ENCODE measurements at places on chromosomes 2 and 18. TPM values are rescaled to one million over a fixed set of nuclear protein-coding genes. Genes with fewer than 3 reads are reported as not detected.

DNA sequence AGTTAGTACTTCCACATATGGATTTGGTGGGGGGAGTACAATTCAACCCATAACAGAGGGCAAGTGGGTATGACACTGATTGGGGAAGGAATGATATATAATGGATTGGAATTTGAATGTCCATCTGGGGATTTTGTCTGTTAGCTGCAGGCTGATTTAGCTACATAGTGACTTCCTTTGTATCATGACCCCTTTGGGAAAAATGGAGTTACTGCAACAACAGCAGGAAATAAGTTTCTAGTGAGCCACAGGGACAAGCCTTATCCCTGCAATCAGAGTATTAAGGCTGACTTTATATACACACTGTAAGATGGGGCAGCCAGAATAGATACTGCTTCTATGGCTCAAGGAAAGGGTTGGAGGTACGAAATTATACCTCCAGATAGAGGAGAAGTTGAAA lies 404.4 kb upstream of the MEIS1 start:
- DNase-seq = no peak

ARHGAP15 gene
- not detected for total RNA-seq

- DNase-seq = peak; percentile 85
Measured at GRCh38 chr18:39946623-39947061, 2008.4 kb upstream of the PIK3C3 start.

DNA sequence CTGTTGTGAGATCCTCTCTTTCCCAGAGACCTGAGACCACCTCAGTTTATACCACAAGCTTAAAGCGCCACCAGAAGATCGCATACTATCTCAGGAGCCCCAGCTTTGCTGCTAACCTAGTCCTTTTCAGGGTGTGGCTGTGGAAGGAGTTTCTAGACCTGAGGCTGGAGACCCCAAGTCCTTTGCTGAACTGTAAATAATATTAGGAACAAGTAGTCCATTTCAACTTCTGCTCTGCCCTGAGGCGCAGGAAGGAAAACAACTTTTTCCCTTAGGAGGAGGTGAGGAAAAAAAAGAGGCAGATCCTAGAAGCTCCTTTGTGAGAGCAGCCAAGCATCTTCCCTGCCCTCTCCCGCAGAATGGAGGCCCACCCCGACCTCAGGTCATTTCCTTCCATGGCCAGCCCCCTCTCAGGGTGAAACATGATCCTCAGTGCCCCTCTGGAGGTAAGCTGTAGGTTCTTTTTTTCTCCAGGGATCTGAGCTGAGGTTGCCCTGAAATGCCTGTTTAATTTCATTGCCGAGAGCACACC lies 122.8 kb upstream of the LGALSL start:
- DNase-seq = no peak

C18orf54 gene
- total RNA-seq = 2.3 TPM

DNA sequence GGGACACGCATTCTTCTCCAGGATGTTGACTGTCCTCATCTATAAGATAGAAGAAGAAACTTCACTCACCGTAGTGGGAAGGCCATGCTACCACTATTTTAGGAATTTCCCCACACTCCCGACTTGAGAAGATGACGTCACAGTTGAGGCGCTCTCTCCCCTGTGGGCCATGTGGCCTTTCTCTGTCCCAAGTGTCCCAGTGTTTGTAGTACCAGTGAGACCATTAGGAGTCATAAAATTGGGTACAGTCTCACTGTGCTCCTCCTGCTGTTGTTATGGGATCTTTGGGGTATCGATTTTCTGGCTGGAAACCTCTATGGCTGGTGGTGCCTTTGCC lies 7.2 kb upstream of the SNTG2 start:
- DNase-seq = no peak

HTR2B gene
- total RNA-seq = not detected

GRCh38 chr2:65786765-65787164 lies 354.4 kb upstream of the SPRED2 start:
- DNase-seq = no peak

GRCh38 chr18:8744038-8744437 lies 38.7 kb downstream of the MTCL1 start:
- DNase-seq = no peak

DNA sequence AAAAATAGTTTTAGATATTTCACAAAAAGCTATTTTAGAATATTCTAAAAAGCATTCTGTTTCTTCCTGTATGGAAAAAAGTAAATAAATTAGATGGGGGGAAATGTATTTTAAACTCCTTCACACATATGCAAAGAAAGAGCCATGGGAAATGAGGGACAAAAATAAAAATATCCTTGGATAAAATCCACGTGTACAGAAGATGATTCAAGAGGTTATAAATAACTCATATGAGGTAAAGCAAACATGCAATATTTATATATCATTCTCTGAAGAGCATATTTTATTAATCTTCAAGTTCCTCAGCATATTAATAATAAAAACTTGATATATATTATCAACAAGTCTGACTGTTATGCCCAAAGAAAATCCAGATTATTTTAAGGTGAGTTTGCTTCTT lies 8.8 kb upstream of the GFPT1 start:
- no peak for DNase-seq

IRS1 gene
- total RNA-seq = 25.8 TPM

DNA sequence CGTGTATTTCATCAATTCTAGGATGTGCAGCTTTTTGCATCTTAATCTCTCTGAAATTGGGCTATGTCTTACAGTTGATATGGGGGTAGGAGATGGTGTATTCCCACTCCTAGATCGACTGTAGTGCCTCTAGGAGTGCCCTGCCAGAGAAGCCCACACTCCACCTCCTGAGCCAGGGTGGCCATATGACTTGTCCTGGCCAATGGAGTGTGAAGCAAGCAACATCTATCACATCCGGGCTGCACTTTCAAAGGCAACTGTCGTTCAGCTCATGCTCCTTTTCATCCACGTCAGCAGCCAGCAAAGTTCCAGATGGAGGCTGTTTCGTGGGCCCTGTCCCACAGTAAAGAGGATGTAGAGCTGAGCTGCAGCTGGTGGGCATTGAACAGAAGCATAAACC lies 149.4 kb upstream of the SLC1A4 start:
- DNase-seq = no peak

- DNase-seq = no peak
Measured at GRCh38 chr18:12246849-12247808, 7.0 kb upstream of the CIDEA start.

GRCh38 chr2:30454571-30454970 lies 7.5 kb downstream of the LCLAT1 start:
- no peak for DNase-seq

SPEG gene
- 55.4 TPM for total RNA-seq

TMEM200C gene
- total RNA-seq = 1.7 TPM

- DNase-seq = peak; percentile 58
Measured at GRCh38 chr2:102806250-102806837, 44.5 kb downstream of the TMEM182 start.

- DNase-seq = peak; percentile 47
Measured at GRCh38 chr2:64586883-64587481, 62.9 kb downstream of the AFTPH start.

GRCh38 chr2:8204711-8205110 lies 477.1 kb upstream of the ID2 start:
- no peak for DNase-seq

GRCh38 chr2:45494275-45494977 lies 116.6 kb downstream of the SRBD1 start:
- DNase-seq = peak; percentile 33

DNA sequence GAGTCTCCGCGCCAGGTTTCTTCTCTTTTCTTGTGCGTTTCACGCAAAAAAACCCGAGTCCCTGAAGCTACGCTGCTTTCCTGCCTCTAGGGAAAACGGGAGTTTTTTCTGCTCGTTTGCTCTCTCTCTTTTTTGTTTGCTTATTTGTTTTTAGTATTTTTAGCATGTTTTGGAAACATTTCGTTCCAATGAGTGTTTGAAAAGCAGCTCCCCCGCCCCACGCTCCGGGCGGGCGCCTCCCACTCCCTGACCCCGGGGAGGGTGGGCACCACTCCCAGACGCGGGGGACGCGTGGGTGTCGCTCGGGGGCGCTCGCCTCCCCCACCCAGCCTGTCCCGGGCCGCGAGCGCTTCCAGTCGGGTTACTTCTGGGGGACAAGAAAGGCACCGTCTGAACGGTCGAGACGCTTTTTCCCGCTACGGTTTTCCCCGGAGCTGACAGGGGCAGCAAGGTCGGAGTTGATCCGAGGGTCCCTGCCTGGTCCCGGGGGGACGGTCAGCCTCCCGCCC lies 446 bp upstream of the EFHD1 start:
- no peak for DNase-seq

- no peak for DNase-seq
Measured at GRCh38 chr18:407626-408224, 92.8 kb downstream of the COLEC12 start.

- peak; percentile 25 for DNase-seq
Measured at GRCh38 chr18:21598726-21599584, 1.5 kb downstream of the ESCO1 start.

POTEI gene
- total RNA-seq = 0.17 TPM

DNA sequence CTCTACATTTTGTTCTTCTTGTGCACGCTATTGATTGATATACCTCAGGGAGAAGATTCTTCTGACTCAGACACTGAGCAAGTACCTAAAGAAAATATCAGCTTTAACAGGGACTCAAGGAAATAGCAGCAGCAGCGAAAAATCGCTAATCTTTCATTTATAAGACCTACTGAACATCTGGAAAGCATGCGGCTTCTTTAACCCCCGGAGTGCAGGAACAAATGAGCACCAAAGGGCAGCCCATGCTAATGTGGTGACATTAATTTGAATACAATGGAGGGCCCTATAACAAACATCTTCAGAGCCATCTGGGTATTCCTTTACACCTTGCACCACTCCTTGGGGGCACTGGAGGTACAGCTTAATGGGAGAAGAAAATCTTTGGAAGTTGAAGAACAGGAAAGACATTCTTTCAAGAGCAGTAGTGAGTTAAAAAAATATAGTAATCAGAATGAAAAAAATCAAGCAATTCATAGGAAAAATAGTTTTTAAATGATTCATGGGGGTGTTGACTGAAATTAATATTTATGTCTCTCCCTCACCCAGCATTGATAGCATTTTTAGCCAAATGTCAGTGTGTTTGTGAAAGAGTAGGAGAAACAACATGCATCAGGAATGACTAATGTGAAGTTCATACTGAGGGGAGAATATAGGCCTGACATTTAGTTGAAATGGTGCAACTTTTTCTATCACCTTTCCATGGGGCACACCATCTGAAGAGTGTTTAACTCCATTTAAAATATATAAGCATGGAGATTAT lies 281.7 kb downstream of the HRH4 start:
- peak; percentile 64 for DNase-seq

GRCh38 chr2:226755631-226756030 lies 44.0 kb downstream of the IRS1 start:
- no peak for DNase-seq

FER1L5 gene
- 0.17 TPM for total RNA-seq

- DNase-seq = no peak
Measured at GRCh38 chr18:9810299-9810698, 75.5 kb upstream of the TXNDC2 start.

DNA sequence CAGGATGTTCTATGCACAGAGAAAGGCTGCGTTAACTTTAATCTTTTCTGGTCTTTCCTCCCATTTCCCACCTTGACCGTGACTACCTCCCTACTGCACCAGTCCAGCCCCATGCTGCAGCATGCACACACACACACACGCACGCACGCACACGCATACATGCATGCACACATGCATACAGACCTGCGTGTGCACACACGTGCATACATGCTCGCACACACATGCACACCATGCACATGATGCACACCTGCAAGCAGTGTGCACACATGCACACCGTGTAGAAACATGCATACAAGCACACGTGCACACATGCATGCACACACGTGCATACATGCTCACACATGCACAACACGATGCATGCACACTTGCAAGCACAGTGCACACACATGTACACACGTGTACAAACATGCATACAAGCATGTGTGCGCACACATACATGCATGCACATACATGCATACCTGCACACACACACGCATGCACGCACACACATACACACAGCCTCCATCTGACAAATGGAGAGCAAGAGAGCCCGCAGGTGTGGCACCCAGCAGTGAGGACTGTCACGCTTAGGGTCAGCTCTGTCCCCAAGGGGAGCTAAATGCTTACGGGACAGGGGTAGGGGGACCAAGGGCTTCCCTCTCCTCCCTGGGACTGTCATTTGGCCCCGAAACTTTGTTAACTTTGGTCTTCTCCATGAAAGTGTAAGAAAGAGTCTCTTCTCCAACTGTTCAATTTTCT lies 18.2 kb downstream of the SNORC start:
- DNase-seq = no peak

- DNase-seq = no peak
Measured at GRCh38 chr2:109197491-109198418, 68.8 kb downstream of the SH3RF3 start.

DNA sequence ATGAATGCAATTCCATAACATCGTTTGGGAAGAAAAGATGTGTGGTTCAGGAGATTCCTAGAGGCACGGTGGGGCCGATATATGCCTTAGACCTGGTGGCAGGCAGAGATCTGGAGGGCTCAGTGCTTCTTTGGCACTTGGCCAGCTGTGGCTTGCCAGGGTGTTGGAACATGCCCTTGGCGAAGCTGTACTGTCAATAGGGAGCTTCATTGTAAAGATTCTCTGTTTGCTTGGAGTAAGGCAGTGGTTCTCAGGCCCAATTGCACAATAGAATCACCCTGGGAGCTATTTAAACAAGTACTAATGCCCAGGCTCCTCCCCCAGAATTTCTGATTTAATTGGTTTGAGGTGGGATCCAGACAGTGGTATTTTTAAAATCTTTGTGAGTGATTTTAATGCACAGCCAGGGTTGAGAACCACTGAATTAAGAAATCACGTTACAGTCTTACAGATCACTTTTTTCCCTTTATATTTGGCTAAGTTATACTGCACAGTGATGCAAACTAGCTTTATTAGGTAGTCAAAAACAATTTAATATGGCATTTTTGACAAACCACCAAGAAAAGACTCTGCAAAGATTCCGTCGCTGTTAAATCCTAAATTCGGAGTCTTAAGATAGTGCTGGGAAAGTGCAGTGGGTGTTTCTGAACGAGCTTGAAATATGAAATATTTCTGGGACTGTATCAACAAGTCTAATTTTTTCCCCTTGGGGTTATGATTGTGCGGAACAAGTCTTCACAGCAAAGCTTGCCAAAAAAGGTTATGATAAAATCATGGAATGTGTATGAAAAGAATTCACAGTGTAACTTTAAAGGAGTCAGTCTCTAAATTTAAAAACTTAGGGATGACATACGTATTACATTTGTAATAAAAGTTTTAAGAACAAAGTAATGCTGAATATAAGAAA lies 78.0 kb downstream of the CRIM1 start:
- peak; percentile 88 for DNase-seq

DNA sequence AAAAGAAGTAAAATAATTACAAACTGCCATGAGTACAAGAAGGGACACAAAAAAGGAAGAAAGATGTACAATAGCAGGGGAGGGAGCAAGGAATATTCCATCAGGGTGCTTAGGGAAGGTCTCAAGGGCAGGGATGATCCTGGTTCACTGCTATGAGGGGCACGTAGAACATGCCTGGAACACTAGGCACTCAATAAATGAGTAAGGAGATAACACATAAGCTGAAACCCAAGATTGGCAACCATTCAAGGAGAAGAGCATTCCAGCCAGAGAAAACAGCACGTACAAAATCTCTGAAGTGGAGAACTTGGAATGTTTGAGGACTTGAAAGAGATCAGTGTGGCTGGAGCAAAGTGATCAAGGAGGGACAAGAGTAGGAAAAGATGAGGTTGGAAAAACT lies 103.2 kb downstream of the FAM161A start:
- DNase-seq = no peak

GRCh38 chr2:98898423-98898841 lies 37.6 kb downstream of the CRACDL start:
- no peak for DNase-seq

GRCh38 chr2:46858702-46859090 lies 56.9 kb downstream of the MCFD2 start:
- DNase-seq = peak; percentile 46

ATP6V1B1 gene
- 1.3 TPM for total RNA-seq

GRCh38 chr2:95761556-95761955 lies 169.8 kb downstream of the TRIM43 start:
- DNase-seq = no peak
